AG09319 (cell line): ENCODE measurements at places on chromosomes 5 and 9.

GRCh38 chr5:96984506-96985192 is 48.8 kb downstream of the LNPEP start:
- DNase-seq: no peak

DNA sequence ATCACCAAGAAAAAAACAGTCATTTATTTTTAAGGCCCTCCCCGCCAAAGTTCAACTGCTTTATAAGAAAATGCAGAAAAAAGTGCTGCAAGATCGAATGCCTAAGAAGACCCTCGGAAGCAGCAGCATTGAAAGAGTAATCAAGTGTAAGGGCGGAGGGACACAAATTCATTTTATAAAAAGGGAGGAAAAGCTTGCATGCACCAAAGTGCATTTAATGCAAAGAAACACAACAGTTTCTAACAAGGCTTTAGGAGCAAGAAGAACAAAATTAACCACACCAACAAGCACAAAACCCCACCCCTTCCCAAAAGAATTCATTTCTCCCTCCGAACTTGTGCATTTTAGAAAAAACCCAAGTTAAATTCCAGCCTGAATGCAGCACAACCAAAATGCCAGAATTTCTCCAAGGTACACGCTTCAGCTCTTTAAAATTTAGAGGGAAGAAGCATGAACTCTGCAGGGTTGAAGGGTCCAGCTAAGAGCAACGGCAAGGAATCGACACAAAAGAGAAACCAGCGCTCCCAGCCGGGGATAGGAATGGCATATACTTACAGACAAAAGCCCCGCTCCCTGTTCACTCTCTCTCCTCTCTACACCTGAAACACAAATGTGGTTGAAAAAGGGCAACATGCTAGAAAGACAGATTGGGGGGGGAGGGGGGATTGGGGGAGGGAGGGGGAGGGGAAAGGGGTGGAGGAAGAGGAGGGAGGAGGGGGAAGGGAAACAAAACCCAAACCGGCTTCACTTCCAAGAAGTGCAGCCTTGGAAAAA is at the start of gene NREP:
NREP (minus strand) TSS at position 614 of the 774 bp plus-strand sequence. CDS start 1,422 bp downstream, outside the sequence.
- DNase-seq: no peak

GRCh38 chr5:111945535-111945934 is 188.5 kb upstream of the NREP start:
- DNase-seq: no peak

DNA sequence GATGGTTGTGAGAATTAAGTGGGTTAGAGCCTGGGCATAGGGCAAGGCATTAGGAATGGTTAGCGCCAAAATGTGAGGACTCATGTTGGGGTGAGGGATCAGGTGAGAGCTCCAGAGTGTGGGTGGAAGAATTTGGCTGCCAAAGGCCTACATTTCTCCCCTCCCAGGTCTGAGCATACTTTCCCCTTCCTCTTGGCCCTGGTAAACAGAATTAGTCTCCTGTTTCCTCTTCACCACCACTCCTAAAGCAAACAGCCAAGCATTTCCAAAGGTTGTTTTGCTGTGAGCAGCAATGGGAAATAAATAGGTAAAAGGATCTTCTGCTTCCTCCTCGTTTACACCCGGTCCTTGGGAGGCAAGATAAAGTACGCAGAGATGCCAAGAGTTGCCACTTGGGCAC is 132.5 kb downstream of the ZSWIM6 start:
- DNase-seq: no peak

DNA sequence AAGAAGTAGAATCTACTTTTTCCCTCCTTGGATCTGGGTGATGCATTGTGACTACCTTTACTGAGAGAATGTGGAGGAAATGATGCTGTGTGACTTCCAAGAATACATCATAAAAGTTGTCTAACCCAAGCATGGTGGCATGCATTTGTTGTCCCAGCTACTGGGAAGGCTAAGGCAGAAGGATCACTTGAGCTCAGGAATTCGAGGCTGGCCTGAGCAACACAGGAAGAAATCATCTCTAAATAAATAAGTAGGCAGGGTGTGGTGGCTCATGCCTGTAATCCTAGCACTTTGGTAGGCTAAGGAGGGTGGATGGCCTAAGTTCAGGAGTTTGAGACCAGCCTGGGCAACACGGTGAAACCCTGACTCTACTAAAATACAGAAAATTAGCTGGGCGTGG is 143.2 kb upstream of the VLDLR start:
- DNase-seq: no peak

DNA sequence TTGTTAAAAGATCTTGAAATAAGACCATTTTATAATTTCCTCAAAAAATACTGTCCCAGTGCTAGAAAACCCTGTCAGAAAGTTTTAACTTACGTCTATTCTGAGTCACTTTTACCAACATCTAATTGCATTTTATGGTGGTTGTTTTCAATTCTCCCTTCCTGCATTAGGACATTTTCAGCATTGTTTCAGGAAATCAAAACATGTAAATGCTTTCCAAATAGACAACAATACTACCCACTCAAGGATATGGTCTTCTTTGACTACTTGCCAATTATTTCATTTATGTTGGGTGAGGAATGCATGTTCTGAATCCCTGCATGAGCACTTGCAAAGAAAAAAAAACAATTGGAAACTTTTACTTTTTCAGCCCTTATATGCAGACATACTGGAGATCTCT is 284.6 kb upstream of the PDE4D start:
- DNase-seq: no peak

GRCh38 chr9:77952635-77953328 is 78.8 kb downstream of the GNAQ start:
- no peak for DNase-seq

DNA sequence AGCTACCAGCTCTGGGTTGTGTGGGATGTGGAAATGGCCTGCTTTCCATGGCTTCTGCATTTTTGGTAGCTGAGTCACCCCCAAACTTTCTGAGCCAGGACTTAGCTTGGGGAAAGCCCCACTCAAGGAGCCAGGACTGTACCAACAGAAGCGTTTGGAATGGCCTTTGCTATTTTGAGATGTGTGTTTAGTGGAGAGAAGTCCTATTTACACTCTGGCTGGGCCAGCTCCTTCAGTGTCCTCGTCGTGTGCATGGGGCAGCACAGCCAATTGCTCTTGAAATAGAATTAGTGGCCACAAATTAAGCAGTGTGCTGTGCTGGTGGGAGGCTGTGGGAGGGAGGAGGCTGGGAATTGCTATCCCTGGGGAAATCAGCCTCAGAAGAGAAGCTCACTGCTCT is 51.6 kb downstream of the ENTREP1 start:
- peak; percentile 41 for DNase-seq

DNA sequence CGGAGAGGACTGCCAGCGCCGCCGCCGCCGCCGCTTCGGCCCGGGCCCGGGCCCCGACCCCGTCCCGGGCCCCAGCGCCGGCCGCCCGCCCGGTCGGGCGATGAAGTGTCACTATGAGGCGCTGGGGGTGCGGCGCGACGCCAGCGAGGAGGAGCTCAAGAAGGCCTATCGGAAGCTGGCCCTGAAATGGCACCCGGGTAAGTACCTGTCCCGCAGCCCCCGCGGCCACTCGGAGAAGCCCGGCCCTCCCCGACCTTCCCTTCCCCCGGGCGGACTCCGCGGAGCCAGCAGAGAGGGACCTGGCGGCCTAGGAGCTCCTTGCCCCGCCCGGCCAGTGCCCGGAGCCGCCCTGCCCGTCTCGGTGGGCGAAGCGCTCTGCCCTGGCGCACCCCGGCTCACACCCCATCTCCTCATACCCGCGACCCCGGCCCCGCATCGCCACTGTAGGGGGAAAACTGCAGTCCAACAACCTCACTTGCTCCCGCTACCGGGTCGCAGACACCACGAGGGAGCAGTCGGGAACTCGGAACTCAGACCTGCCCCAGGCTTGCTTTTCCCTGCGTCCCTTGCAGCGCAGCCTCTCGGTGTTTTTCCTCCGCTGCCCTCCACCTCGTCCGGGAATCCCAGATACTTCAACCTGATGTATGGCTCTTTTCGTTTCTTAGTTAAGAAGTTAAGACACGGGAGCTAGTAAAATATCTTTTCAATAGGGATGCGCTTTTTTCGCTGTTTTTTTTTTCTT is 532 bp downstream of the DNAJC21 start:
- DNase-seq: peak; percentile 38

- DNase-seq: no peak
Observed at GRCh38 chr9:129130791-129131190, 19.6 kb downstream of the PTPA start.

DNA sequence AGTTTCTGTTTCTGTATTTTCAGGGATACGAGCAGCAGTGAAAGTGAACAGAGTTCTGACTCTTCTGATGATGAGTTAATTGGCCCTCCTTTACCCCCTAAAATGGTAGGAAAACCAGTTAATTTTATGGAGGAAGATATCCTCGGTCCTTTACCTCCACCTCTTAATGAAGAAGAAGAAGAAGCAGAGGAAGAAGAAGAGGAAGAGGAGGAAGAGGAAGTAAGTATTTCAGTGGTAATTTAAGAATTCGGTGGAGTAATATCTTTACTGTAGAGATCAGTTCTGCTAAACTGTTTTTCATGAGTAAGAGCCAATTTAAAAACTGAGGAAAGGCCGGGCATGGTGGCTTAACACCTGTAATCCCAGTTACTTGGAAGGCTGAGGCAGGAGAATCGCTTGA is 17.2 kb downstream of the WDR70 start:
- no peak for DNase-seq

- no peak for DNase-seq
Observed at GRCh38 chr9:26727471-26727870, 165.1 kb downstream of the CAAP1 start.

- no peak for DNase-seq
Observed at GRCh38 chr9:33159777-33160127, 7.4 kb downstream of the B4GALT1 start.

DNA sequence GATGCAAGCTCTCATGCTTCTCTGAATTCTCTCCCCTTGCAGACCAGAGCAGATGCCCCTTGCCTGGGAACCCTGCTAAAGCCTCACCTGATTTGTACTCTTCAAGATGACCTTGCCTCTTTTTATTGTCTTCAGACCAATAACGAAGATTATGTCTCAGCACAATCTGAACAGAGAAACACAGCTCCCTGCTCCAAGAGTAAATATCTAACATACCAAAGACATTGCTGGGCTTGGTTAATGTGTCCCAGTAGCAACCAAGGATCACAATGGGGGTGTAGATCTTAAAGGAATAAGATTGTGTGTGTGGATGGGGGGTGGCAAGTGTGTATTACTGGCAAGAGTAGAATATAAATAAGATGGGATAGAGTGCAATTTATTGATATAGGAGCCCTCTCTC is 67.6 kb upstream of the LHFPL2 start:
- no peak for DNase-seq

GRCh38 chr5:9437741-9438240 is 108.1 kb downstream of the SEMA5A start:
- DNase-seq: no peak

- no peak for DNase-seq
Observed at GRCh38 chr5:57802131-57802530, 319.5 kb upstream of the ACTBL2 start.

GRCh38 chr5:172766287-172767108 is 4.5 kb downstream of the DUSP1 start:
- peak; percentile 74 for DNase-seq

DNA sequence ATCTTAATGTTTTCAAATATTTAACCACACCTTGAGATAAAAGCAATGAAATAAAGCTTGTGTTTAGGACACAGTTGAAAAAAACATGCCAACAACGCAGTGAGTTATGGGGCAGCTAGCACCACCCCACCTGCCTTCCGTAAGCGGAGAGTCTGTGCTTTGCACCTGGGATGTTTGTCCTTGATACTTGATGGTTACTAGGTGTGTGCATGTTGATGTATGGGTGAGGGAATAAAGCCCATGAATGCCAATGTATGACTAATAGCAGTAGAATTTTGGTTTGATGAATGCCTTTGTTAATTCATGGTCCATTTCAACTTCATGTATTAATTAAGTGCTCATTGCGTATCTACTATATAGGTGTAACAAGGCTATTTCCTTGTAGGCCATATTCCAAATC is 74.0 kb downstream of the PCSK5 start:
- DNase-seq: no peak

DNA sequence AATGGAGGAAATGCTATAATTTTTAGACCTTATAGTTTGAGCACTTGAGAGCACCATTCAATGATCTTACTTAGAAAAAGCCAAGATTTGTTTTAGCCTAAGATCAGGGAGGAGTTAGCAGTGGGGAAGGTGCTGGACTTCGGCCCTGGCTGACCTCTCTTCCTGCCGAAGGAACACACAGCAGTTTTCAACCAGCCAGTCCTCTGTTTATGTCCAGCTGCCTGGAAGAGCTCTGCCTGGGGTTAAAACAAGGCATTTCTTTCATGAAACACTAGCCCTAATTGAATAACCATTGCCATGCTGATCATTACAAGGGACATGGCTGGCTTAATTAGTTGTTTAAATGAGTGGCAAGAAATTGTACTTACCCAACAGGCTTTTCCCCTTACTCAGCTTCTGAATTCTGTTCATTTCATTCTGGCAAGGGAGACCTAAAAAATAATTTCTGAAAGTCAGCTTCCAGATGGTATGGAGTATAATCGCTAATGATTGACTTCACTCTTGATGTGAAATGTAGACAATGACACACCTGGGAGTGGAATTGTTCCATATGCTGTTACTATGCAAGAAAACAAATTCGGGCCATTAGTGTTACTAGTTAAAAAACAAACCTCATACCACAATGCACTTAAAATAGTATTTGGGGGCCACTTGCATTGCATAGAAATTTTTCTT is 514.2 kb downstream of the SPOCK1 start:
- no peak for DNase-seq

GRCh38 chr5:115097236-115097635 is 72.5 kb downstream of the TRIM36 start:
- no peak for DNase-seq

DNA sequence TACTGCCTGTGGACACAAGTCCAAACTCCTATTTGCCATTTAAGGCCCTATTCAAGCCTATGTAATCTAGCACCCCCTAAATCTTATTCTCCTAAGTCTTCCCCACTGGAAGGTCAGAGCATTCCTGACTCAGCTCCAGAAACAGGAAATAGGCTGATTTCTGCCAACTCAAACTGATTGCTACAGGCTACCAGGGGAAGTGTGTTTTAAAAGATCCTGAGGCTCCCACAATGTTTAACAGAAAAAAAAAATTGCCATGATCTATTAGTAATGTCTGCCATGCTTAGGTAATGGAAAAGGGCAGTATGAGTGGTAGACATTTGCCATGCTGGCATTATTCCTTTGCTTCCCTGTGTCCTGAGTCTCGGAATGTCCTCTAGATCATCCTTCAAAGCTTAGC is 65.8 kb upstream of the BRINP1 start:
- DNase-seq: no peak

DNA sequence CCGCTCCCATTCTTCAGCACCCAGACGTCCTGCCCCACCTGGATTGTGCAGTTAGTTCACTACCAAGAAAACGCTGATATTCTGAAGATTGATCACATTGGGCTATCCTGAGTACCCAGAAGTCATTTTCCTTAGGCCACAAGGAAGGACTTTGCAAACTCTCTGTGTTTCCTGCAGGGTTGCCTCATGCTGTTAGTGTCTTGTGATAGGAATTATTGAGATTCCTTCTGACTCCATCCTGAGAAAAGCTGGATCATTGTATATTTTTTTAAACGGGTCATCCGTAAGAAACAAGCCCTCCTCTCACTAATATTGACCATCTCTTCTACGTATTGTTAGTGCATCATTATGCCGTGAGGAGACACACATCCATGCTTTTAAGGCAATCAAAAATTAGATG is 96.0 kb upstream of the DAPK1 start:
- DNase-seq: no peak

GRCh38 chr5:150111122-150111521 is 24.8 kb upstream of the CSF1R start:
- no peak for DNase-seq

- DNase-seq: no peak
Observed at GRCh38 chr5:10689391-10690081, 71.5 kb downstream of the DAP start.

- DNase-seq: no peak
Observed at GRCh38 chr9:101226161-101226560, 158.6 kb downstream of the BAAT start.

GRCh38 chr9:68694125-68694524 is 10.9 kb upstream of the PIP5K1B start:
- DNase-seq: no peak
